ENCODE measurements at places on chromosomes 12 and 14. TPM values are rescaled to one million over a fixed set of nuclear protein-coding genes. Genes with fewer than 3 reads are reported as not detected.

- peak; percentile 74 for DNase-seq
- no peaks in the 10 kb centered on the region for H3K27me3 ChIP-seq
- H3K4me1 ChIP-seq, result peaks cover 31% of the 10 kb centered on the region
- H3K36me3 ChIP-seq, result no peaks in the 10 kb centered on the region
- H3K4me3 ChIP-seq, result no peak overlapping the region
Measured at GRCh38 chr14:101219896-101220703, 316.6 kb upstream of the RTL1 start.

DNA sequence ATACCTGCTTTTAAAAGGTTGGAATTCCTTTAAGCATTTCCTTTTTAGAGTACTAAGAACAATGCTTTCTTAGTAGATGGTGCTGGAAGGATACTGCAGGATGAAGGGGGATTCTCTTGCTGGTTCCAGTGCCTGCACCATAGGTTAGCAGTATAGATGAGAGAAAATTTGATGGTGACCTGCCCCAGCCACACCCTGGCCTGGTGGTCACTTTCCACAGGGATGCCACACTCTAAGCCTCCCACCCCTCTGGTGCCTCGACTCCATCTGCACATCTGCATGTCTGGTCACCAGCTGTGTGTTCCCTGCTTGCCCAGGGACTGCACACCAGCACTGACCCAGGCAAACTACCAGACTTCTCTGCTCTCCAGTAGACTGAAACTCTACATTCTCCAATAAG is 19.1 kb downstream of the SLC2A3 start:
- DNase-seq, result no peak
- no peaks in the 10 kb centered on the region for H3K36me3 ChIP-seq
- no peak overlapping the region for H3K27ac ChIP-seq
- no peak overlapping the region for H3K4me3 ChIP-seq

GRCh38 chr14:102085948-102086708 is 716 bp downstream of the HSP90AA1 start:
- H3K4me3 ChIP-seq, result peak overlapping the region; percentile 91
- peaks cover 45% of the 10 kb centered on the region for H3K36me3 ChIP-seq
- H3K27ac ChIP-seq, result peak overlapping the region; percentile 100
- no peaks in the 10 kb centered on the region for H3K27me3 ChIP-seq
- H3K4me1 ChIP-seq, result peaks cover 54% of the 10 kb centered on the region

GRCh38 chr14:102796661-102797190 is 19.5 kb downstream of the TRAF3 start:
- peaks cover 3% of the 10 kb centered on the region for H3K4me1 ChIP-seq
- no peak overlapping the region for H3K27ac ChIP-seq
- no peaks in the 10 kb centered on the region for H3K27me3 ChIP-seq
- no peak overlapping the region for H3K4me3 ChIP-seq
- no peak for DNase-seq

GRCh38 chr12:104356231-104357115 is 52.9 kb downstream of the EID3 start:
- H3K27ac ChIP-seq, result no peak overlapping the region
- H3K4me1 ChIP-seq, result no peaks in the 10 kb centered on the region
- H3K36me3 ChIP-seq, result peaks cover 36% of the 10 kb centered on the region
- no peaks in the 10 kb centered on the region for H3K27me3 ChIP-seq
- peak; percentile 50 for DNase-seq
- no peak overlapping the region for H3K4me3 ChIP-seq

DNA sequence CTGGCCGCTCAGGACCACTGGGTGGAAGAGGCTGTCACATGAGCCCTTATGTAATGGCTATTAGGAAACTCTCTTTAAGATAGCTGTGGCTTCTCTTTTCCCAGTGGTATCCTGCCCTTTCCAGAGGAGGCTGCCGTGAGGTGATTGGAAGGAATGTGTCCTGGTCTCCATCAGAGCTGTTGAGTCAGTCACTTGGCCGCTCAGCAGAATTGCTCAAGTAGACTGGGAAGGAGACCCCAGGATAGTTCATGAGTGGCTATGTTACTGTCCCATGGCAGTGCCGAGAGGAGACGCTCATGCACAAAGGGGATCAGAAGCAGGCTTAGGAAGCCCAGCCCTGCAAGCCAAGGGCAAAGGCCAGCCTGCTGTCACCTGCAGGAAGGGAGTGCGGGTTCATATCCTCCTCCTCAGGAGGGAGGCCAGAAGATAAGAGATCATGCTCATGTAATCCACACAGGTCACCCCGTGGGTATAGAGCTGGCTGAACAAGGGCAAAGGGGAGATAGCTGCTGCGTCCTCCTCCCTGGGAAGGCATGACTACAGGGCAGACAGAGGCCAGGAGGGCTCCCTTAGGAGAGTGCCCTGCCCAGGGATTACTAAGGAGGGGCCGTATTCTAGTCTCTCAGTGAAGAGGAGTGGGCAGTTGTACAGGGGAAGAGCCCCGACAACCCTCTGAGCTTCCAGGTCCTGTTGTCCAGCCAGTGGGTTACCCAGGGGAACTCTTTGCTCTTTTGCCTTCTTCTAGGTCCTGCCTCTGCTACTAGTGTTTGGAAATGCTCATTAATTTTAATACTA is 137.0 kb upstream of the MAX start:
- no peaks in the 10 kb centered on the region for H3K36me3 ChIP-seq
- DNase-seq, result no peak
- H3K27ac ChIP-seq, result no peak overlapping the region
- H3K4me3 ChIP-seq, result no peak overlapping the region
- H3K4me1 ChIP-seq, result no peaks in the 10 kb centered on the region

GRCh38 chr12:129873111-129873832 is 30.6 kb downstream of the TMEM132D start:
- H3K27me3 ChIP-seq, result no peaks in the 10 kb centered on the region
- H3K4me3 ChIP-seq, result no peak overlapping the region
- H3K36me3 ChIP-seq, result no peaks in the 10 kb centered on the region
- H3K27ac ChIP-seq, result no peak overlapping the region

GRCh38 chr12:93653079-93653478 is 24.1 kb upstream of the CRADD start:
- H3K27ac ChIP-seq, result no peak overlapping the region
- no peak overlapping the region for H3K4me3 ChIP-seq
- no peaks in the 10 kb centered on the region for H3K4me1 ChIP-seq

GRCh38 chr12:24127919-24128721 is 178.7 kb upstream of the SOX5 start:
- no peaks in the 10 kb centered on the region for H3K27me3 ChIP-seq
- no peak overlapping the region for H3K27ac ChIP-seq
- H3K4me1 ChIP-seq, result no peaks in the 10 kb centered on the region
- no peak for DNase-seq
- no peaks in the 10 kb centered on the region for H3K36me3 ChIP-seq

GRCh38 chr14:62602712-62603111 is 442.5 kb downstream of the KCNH5 start:
- H3K36me3 ChIP-seq, result no peaks in the 10 kb centered on the region
- H3K4me3 ChIP-seq, result no peak overlapping the region
- H3K27me3 ChIP-seq, result no peaks in the 10 kb centered on the region
- no peaks in the 10 kb centered on the region for H3K4me1 ChIP-seq
- DNase-seq, result no peak

BATF gene
- 1.6 TPM for total RNA-seq

- H3K27me3 ChIP-seq, result no peaks in the 10 kb centered on the region
- no peak overlapping the region for H3K27ac ChIP-seq
- no peaks in the 10 kb centered on the region for H3K36me3 ChIP-seq
- no peaks in the 10 kb centered on the region for H3K4me1 ChIP-seq
- DNase-seq, result no peak
- no peak overlapping the region for H3K4me3 ChIP-seq
Measured at GRCh38 chr12:56013482-56013881, 7.4 kb upstream of the IKZF4 start.

DNA sequence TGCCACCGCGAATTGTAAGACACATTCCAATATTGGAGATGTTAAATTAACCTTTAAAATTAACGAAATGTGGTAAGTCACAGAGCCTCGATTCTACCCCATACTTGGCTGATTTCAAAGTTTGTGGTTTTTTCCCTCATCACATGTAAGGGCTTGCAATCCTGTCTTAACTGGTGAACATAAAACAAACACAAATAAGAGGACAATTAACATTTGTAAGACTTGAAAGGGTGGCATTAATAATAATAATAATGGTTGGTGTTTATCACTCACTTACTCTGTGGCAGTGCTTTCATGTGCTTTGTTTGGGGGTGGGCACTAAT is 26.6 kb downstream of the PPFIBP1 start:
- H3K4me3 ChIP-seq, result no peak overlapping the region
- no peak for DNase-seq
- peak overlapping the region; percentile 84 for H3K27ac ChIP-seq
- H3K4me1 ChIP-seq, result no peaks in the 10 kb centered on the region
- no peaks in the 10 kb centered on the region for H3K27me3 ChIP-seq

IL26 gene
- total RNA-seq, result 0.36 TPM

DNA sequence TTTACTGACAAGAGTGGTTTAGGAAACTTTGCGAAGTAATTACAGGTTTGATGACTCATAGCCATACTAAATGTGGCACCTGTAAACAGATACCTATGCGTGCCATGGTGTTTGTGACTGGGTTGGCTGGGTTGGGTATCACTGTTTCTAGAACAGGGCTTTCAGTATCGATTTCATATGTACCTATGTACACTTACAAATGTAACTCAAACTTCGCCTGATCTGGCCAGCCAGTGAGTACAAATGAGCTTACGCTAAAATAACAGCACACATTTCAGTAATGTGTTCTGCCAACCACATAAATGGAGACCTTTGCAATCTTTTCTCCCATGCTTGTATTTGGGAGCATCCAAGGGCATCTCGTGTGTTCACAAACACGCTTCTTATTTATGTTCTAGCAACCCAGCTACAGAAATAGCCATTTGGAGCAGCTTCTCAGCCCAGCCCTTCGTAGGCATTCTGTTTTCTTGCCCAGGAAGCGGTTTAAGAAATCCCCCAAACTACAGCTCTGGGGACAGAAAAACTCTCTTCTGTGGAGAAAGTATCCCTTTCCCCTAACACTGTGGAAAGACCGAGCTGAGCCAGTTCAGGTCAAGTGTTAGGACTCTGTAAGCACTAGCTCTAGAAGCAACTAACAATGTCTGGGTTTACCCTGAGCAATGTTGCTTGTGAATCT is 42.3 kb upstream of the MDM1 start:
- peaks cover 8% of the 10 kb centered on the region for H3K4me1 ChIP-seq
- H3K27ac ChIP-seq, result no peak overlapping the region
- DNase-seq, result no peak
- no peaks in the 10 kb centered on the region for H3K27me3 ChIP-seq

DNA sequence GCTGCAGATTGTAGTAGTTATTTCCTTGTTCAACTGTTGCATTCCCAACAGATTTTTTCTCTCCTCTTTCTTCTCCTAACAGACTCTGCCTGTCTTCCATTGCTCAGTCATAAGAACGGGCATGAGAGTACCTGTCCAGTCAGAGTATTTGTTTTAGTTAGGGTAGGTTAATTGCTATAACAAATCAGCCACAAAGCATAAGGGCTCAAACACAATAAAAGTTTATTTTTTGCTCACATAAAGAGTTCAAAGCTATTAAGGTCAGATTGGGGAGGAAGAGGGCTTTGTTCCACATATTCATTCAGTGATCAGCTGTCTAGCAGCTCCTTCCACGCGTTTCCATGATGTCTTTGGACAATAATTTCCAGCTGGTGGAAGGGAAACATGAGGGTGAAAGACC is 92.8 kb upstream of the PLXNC1 start:
- H3K27ac ChIP-seq, result no peak overlapping the region
- no peak overlapping the region for H3K4me3 ChIP-seq
- no peaks in the 10 kb centered on the region for H3K27me3 ChIP-seq
- no peaks in the 10 kb centered on the region for H3K4me1 ChIP-seq
- no peak for DNase-seq
- no peaks in the 10 kb centered on the region for H3K36me3 ChIP-seq

- H3K4me1 ChIP-seq, result peaks cover 14% of the 10 kb centered on the region
- no peak for DNase-seq
- no peaks in the 10 kb centered on the region for H3K27me3 ChIP-seq
- H3K27ac ChIP-seq, result no peak overlapping the region
Measured at GRCh38 chr12:16389594-16389993, 42.1 kb downstream of the MGST1 start.

GALNT9 gene
- total RNA-seq, result 5.0 TPM

GRCh38 chr12:59559696-59560095 is 36.1 kb upstream of the SLC16A7 start:
- H3K36me3 ChIP-seq, result no peaks in the 10 kb centered on the region
- no peak overlapping the region for H3K27ac ChIP-seq
- H3K27me3 ChIP-seq, result no peaks in the 10 kb centered on the region
- no peaks in the 10 kb centered on the region for H3K4me1 ChIP-seq
- no peak overlapping the region for H3K4me3 ChIP-seq
- no peak for DNase-seq

DNA sequence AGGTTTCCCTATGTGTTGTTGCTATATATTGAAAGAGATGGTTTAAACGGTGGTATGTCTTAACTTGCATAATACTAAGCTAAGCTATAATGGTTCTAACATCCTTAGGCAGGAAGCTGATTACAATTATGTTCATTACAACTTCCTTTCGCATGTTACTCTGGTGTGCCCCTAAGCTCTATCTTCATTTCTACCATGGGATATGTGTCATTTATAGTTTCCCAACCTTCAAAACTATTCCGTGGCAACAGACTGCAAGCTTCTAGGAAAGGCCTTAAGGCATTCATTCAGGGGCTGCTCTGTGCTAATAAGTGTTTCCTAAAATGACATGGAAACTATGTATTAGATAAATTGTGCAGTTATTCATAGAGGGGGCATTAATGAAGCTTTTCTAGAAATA is 294.6 kb downstream of the GXYLT1 start:
- no peaks in the 10 kb centered on the region for H3K4me1 ChIP-seq
- no peak overlapping the region for H3K4me3 ChIP-seq
- no peak overlapping the region for H3K27ac ChIP-seq
- no peaks in the 10 kb centered on the region for H3K27me3 ChIP-seq

DNA sequence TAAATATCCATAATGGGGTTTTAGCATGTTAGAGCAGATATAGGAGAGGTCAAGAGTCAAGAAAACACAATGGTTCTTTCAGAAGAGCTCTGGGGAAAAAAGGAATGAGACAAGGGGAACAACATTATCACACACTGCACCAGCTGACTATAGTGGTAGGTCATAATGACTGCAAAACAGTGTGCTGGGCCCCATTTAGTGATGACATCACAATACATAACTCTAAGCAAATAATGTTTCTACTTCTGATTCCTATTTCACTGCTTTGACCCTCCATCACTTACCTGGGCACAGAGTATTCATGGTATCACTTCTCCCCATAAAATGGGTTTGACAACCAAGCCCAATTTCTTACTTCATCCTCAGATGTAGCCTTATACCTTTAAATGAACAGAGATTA is 62.1 kb downstream of the GARIN6 start:
- no peak overlapping the region for H3K4me3 ChIP-seq
- no peaks in the 10 kb centered on the region for H3K27me3 ChIP-seq
- H3K27ac ChIP-seq, result no peak overlapping the region
- no peaks in the 10 kb centered on the region for H3K36me3 ChIP-seq
- DNase-seq, result no peak

PPP1R1A gene
- 25.2 TPM for total RNA-seq

- no peak for DNase-seq
- H3K4me3 ChIP-seq, result no peak overlapping the region
- H3K27ac ChIP-seq, result no peak overlapping the region
- H3K36me3 ChIP-seq, result peaks cover 68% of the 10 kb centered on the region
- H3K4me1 ChIP-seq, result peaks cover 6% of the 10 kb centered on the region
Measured at GRCh38 chr12:120140603-120141002, 24.1 kb upstream of the RAB35 start.

- H3K27ac ChIP-seq, result peak overlapping the region; percentile 63
- no peaks in the 10 kb centered on the region for H3K4me1 ChIP-seq
- H3K4me3 ChIP-seq, result no peak overlapping the region
- peak; percentile 73 for DNase-seq
- H3K36me3 ChIP-seq, result no peaks in the 10 kb centered on the region
- H3K27me3 ChIP-seq, result no peaks in the 10 kb centered on the region
Measured at GRCh38 chr14:99819514-99819913, 26.3 kb downstream of the EML1 start.
